ENCODE measurements at places on chromosomes 3 and 15. TPM values are rescaled to one million over a fixed set of nuclear protein-coding genes. Genes with fewer than 3 reads are reported as not detected.

OR5H6 gene
- not detected for total RNA-seq

SCG5 gene
- total RNA-seq, result 2.5 TPM

SCN11A gene
- 0.67 TPM for total RNA-seq

DTX3L gene
- total RNA-seq, result 32.7 TPM

CELF6 gene
- total RNA-seq, result 1.8 TPM

GRK7 gene
- not detected for total RNA-seq

CLRN1 gene
- not detected for total RNA-seq

KNG1 gene
- total RNA-seq, result not detected

AADAC gene
- total RNA-seq, result 44.9 TPM

MAN2A2 gene
- 138 TPM for total RNA-seq

Data from Peyer's patch (tissue), 4 donors.